Foreskin melanocyte (primary cell): ENCODE measurements at places on chromosomes 6 and 20.

DNA sequence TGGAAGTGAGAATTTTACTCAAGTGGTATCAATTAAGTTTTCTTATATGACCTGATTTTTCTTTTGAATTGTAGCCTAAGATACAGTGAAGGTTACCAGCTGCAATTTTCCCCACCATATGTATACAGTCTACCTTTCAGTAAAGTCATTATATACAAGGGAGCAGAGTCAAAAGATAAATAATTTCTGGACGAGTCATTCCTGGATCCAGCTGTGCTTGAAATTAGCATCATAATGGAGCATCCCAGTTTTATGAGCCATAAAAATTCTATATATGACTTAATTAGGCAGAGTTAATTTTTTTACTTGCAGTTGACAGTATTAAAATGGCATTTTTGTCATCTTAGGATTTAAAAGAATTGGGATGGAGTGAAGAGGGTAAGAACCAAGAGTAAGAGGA is 1008.4 kb downstream of the PHF3 start:
- no peak for DNase-seq

GRCh38 chr6:154740658-154741057 is 7.4 kb downstream of the SCAF8 start:
- no peak for DNase-seq

- no peak for DNase-seq
These were observed 86.7 kb downstream of the HMGCLL1 start for GRCh38 chr6:55492259-55492658.

DNA sequence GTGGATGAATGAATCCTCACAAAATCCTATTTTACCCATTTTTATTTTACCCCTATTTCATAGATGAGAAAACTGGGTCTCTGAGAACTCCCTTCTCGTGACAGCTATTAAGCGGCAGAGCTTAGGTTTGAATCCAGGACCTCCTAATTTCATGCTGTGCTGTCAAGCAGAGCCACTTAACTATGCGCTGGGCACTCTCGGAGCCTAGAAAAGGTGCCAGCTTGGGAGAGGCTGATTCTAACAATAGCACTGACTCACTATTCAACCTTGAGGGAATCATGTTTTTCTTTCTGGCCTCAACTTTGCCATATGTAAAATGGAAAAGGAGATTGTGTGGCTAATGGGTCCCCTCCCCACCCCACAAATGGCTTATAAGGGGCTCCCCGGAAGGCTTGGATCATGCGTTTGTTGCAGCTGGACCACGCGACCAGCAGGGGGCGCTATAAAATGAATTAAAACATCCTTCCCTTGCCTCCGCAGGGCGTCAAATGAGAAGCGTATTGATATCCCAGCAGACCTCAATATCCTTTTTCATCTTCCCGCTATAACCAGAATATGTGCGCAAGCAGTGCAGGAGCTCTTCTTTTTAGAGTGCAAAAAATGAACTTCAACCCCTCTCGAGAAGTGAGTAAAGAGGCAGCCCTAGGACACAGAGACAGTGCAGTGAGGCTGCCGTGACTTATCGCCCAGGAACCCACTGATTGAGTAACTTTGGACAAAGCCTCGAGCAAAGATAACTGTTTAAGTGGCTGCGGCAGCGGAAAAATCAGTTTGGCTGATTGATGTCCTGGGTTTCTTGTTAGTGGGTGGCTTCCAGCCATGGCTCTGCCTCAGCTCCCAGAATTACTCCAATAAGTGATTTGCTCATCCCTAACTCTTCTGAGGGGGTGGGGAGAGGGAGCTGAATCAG is 12.8 kb upstream of the PDYN start:
- DNase-seq: no peak

DNA sequence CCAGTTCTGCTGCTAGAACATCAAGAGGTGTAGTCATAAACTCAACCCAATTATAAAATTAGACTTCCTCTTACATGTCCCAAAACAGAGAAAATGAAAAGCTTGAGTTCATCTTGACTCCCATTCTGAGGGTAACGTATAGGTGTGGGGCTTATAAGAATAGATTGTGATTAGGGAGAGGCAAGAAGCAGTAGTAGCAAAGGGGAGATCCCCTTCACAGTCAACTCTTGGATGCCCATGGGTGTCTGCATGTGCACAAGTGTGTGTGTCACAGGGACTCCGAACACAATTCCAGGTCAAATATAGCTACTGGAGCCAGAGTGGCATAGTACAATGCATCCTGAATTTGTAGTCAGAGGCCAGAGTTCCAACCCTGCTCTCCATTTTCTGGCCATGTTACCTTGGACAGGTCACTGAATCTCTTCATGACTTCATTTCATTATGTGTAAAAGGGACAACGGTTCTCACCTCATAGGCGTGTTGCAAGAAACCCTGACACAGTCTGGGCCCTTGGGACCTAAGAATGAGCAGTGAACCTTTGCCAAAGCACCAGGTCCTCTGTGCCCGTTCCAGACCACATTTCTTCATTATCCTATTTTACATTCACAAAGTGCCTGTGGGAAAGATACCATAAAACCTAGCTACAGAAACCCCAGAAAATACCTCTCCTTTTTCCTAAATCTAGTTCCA is 11.8 kb downstream of the GSTA4 start:
- DNase-seq: no peak

DNA sequence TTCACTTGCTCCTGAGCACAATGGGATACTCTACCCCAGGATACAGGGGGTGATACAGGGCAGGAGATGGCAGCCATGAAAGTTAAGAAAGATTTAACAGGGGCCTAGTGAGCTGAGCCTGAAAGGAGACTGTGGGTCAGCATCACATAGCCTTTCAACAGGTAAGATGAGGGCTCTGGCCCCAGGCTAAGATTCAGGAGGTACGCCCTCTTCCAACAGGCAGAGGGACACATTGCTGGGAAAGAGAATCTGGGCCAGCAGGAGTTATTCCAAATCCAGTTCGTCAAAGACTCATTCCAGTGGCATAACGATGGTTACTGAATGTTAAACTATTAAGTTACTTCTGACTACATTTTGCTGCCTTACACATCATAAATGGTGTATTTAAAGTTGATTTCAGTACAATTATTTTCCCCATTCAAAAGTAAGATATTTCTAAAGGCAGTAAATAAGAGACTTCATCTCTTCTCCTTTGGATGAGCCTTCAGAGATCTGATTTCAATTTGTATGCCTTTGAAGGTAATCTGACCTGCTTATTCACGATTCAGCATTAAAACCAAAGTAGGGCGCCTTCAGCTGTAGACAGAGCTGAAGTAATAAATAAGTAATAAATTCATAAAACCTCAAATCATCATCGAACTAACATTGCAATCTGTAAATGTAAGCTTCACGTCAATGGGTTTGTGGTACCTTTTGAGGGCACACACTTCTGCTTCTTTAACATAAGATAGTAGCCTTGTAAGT is 62.4 kb downstream of the HS3ST5 start:
- no peak for DNase-seq

- DNase-seq: no peak
These were observed 155.1 kb upstream of the ENPP5 start for GRCh38 chr6:46325561-46326530.

- no peak for DNase-seq
These were observed 715.2 kb upstream of the MANEA start for GRCh38 chr6:94862112-94862511.

DNA sequence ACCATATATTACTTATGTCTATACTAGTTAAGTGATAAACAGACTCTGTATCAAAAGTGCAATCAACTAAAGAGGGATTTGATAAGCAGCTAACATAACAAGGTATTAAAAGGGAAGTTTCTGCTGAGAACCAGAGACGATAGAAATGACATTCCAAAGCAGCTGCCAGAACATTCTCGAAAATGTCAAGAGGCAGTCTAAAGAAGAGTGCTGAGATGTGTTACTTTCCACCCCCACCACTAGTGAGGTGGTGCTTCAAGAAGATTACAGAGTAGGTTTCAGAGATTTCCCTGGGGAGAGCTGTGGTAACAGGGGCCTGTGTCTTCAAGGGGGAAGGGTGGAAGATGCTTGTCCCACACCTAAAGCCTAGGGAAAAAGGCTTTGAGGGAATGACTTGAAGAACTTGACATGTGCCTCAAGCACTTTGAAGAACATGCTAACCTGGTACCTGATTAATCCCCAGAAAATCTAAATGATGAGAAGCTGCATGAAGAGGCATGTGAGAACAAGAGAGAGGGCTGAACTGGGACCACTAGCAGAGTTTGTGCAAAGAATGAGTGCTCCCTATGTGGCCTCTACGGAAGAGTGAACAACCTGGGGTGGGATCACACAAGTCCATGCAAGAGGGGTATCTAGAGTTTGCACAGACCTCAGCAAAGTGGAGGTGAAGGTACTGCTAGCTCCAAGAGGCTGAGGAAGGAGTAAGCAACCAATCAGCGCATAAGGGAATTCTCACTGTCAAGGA is 5.0 kb downstream of the FAM184A start:
- no peak for DNase-seq

GRCh38 chr6:38686270-38687042 is 16.5 kb downstream of the GLO1 start:
- no peak for DNase-seq

GRCh38 chr6:67131827-67132226 is 1424.8 kb upstream of the EYS start:
- DNase-seq: no peak

GRCh38 chr6:45148711-45149341 is 179.3 kb upstream of the RUNX2 start:
- DNase-seq: no peak

- DNase-seq: no peak
These were observed 85.3 kb downstream of the MAP7 start for GRCh38 chr6:136464874-136465273.

DNA sequence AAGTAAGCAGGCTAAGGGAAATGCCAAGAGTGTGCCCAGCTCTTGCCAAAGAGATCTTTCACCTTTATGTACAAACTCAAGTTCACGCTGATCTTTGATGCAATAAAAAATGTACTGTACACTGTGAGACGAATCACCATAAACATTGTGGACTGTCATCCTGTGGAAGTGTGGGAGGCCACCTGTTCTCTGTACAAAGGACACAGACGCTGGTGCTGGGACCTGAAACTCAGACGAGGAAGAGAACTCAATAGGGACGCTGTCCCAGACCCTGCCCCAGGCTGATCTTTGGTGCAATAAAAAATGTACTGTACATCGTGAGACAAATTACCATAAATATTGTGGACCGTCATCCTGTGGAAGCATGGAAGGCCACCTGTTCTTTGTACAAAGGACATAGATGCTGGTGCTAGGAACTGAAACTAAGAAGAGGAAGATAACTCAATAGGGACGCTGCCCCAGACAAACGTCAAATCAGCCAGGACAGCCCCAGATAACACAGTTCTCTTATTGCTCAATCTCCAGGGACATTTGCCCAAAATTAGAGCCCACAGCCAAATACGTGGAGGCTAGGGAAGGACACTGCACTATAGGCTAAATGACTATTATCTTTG is 312.7 kb upstream of the SGK1 start:
- DNase-seq: no peak

GRCh38 chr6:75818098-75818855 is 69.2 kb downstream of the MYO6 start:
- no peak for DNase-seq

GRCh38 chr6:7183707-7184106 is 75.9 kb downstream of the RREB1 start:
- DNase-seq: no peak

DNA sequence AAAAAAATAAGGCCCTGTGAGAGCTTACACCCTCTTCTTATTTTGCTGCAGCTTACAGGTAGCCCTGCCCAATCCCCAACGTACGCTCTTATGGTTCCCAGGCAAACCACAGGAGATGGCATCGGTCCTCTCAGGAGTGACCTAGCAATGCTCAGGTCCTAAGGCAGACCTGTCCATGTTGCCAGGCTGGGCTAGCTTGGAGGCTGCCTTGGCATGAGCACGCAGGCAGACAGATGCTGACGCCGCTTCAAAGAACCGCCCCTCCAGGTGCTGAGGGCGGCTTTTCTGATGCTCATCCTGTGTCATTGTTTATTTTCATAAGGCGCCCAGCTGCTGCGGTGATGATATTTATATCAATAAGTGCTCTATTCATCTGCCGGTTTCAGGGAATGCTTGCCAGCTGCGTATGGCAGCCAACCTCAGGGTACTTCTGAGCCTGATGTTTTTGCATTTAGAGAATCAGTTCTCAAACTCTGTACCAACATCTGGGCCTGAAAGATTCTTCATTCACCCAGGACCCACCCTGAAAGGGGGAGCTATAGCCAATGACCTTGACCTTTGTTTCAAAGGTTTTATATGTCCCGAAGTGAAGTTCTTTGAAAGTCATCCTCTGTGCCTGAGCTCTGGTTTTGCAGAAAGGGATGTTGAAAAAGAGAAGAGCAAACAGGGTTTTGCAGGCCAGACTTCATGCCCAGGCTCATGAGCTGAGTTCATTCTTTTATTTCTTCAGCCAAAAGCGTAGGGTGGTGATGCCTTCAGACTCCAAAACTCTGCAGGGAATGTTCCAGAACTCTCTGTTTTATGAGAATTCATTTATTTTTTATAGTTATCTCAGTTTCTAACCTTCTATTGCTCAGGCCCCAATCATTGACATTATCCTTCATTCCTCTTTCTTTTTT is 475.6 kb upstream of the CHD6 start:
- DNase-seq: no peak

GRCh38 chr20:38551056-38551626 is 29.9 kb upstream of the ADIG start:
- peak; percentile 92 for DNase-seq

DNA sequence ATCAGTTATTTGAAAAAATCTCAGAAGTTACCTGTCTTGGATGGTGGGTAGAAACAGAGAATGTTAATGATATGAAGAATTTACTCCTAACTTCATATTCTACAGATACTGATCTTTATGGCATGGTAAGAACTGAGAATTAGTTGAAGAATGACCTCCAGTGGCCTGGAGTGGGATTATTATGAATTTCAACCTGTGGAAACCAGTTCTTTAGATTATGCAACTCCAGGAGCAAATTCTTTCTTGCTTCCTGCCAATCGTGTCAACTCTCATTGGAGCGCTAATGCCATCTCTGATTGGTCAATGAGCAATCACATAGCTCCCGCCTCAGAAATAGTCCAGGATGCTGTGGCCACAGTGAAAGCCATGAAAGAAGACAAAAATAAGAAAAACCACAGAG is 40.6 kb downstream of the LYRM2 start:
- DNase-seq: peak; percentile 53
